Activated CD4-positive, alpha-beta T cell treated with anti-CD3 and anti-CD28 coated beads, Interleukin-2, amount 50 U/mL, for 4 hours (primary cell): ENCODE measurements at places on chromosomes 12 and 14.

GRCh38 chr12:130330685-130331084 is 7.0 kb upstream of the PIWIL1 start:
- DNase-seq: no peak

GRCh38 chr14:71833476-71833875 is 98.8 kb upstream of the RGS6 start:
- DNase-seq: no peak

- DNase-seq: no peak
These were observed 47.3 kb downstream of the ELK3 start for GRCh38 chr12:96241431-96241830.

GRCh38 chr12:24979329-24979728 is 30.4 kb upstream of the BCAT1 start:
- no peak for DNase-seq

GRCh38 chr12:51971679-51972421 is 20.4 kb downstream of the ACVR1B start:
- DNase-seq: no peak

- no peak for DNase-seq
These were observed 37.6 kb upstream of the ARHGAP5 start for GRCh38 chr14:32039401-32040030.

GRCh38 chr14:58131386-58131785 is 20.6 kb downstream of the ARMH4 start:
- DNase-seq: no peak

DNA sequence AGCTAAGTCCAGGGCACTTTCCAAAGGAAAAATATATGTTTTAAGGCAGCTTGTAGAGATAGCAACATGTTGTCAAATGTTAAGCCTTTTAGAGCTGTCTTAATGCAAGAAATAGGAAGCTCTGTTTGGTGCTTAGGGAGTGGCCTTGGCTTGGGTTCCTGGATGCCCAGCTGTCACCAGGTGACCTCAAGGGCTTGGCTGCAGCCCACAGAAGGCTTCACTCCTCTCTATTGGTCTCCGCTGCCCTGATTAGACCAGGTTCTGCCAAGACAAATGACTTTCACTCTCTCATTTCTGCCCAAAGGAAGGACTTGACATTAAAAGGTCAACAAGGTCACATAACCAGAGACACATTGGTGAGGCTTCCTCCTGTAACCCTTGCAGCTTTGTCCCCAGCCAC is 76.8 kb downstream of the WSCD2 start:
- no peak for DNase-seq

GRCh38 chr12:45773747-45774146 is 44.2 kb downstream of the ARID2 start:
- DNase-seq: no peak

GRCh38 chr14:31024577-31025366 is 677 bp upstream of the AP4S1 start:
- no peak for DNase-seq

- peak; percentile 64 for DNase-seq
These were observed 86.6 kb downstream of the KDM2B start for GRCh38 chr12:121494093-121494787.

DNA sequence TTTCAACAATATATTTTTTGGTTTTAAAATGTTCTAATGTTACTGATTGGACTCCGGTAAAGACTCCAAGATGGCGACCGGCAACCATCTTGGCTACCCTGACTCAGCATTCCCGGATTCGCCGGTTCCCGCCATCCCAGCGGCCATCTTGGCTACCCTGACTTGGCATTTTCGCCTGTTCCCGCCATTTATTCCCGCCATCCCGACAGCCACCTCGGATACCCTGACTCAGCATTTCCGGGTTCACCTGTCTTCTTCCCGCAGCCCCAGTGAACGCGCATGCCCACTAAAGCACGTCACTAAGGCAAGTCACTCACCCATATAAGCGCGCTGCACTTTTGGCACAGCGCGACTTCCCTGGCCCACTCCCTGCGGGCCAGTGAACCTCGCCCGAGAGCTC is 9.0 kb upstream of the LRFN5 start:
- DNase-seq: no peak

DNA sequence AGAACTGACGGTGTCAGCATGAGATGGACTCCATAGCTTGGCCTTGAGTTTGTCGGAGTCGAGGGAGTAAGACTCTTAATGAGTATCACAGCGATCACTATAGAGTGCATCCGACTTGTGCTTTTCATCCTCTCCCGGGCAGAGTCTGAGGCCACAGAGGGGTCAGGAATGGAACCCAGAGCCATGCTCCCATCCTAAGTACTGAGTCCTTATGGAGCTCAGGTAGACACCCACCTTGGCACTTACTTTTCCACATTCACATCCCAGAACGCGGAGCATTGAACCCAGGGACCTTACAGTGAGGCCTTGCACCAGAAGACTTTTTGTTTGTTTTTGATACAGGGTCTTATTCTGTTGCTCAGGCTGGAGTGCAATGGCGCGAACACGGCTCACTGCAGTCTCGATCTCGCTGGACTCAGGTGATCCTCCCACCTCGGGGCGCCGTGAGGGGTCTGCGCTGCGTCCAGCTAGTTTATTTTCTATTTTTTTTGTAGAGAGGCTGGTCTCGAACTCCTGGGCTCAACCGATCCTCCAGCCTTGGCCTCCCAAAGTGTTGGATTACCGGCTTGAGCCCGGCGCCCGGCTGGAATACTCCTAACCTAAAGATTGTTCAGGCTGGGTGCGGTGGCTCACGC is 719 bp upstream of the SRSF9 start:
- DNase-seq: no peak

DNA sequence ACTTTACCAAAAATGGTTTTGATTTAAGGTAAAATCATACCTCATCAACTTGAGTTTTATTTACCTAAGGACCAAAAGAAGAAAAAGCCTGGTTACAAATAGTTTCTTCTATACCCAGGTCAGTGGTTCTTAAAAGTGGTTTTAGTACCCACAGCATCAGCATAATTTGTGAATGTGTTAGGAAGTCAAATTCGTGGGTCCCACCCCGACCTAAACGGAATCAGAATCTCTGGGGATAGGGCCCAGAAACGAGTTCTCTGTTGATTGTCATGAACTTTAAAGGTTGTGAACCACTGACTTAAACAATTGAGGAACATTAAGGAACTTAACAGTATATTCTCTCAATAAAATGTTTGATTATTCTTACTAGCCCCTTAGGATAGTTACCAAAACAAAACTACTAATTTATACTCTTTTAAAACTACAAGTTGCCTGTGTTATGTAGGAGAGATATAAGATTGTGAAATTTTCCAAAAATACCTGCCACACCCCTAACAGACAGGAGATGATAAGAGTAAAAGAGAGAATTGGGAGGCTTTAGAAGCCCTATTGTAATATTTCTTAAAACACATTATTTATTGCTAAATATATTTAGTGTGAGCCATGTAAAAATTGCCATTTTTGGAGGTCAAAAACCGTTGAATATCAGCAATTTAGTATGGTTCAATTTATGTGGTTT is 669 bp upstream of the SLC25A21 start:
- no peak for DNase-seq

DNA sequence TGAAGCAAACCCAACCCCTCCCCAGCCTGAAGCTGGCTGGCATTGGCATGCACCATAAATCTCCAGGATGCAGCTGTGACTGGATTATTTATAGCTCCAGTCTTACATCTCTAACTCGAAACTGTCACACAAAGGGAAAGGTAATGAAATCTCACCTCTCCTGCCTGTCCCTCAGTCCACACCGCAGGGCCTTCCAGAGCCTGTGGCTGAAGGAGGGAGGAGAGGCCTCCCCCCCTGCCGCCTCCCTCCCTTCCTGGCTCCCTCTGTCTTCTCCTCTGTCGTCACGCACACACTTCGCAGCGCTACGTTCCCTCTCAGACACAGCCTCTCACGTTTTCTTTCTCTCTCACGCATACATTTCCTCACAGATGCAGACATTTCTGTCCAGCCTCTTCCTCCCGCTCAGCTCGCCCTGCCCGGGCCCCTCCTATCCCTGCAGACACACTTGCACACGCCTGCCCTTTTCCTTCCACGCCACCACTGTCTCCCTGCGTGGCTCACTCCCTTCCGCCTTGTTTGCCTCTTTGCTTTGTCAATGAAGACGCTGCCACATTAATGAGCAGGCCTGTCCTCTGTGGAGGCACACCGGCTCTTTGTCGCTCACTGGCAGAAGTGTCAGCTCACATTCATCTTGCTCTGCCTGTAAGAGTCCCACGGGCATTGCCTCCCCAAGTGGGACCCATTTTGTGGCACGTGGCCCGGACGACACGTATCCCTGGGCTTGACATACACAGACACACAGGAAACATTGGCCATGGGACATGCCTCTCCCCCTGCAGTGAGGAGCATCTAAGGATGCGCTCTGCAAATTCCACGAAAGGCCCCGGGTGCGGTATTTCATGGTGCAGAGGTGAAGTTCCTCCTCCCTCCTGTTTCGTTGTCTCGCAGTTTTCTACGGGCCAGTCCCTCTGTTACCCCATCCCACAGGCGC is 27.9 kb downstream of the IRF2BPL start:
- no peak for DNase-seq

- no peak for DNase-seq
These were observed 5.6 kb upstream of the JAG2 start for GRCh38 chr14:105173901-105174894.

- DNase-seq: no peak
These were observed 194.5 kb upstream of the CNOT2 start for GRCh38 chr12:70048521-70049250.

DNA sequence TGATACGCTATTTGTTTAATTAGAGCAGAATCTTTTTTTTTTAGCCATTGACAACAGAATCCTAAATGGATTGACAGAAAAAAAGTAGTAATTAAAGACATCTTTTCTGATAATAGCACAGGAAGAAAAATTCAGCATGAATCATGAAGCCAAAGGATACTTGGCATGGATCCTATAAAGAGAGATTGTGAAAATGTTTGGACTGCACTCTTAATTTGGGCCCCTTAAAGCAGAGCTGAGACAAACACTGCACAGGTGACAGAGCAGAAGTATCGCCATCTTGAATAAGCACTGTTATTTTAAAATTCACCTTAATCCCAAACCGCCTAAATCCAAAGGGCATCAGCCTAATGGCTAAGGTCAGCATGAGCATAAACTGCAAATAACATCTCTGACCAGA is 48.8 kb upstream of the SEL1L start:
- no peak for DNase-seq

GRCh38 chr12:67666605-67667004 is 18.1 kb downstream of the DYRK2 start:
- DNase-seq: no peak

DNA sequence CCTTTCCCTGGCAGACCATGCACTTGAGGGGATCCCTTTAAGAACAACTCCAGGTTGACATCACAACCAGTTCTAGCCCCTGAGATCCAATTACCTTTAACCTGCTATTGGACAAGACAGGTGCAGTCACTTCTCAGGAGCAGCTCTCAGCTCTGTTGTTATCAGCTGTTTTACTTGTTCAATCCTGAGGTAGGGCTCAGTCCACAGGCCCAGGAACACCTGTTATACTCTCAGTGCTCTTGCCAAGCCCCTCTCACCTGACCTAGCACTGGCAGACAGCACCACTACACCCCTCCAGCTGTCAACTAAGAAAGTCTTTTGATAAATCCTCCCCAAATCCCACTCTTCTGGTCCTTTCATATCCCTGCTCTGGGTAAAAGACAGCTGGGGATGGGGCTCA is 163.9 kb upstream of the TMTC2 start:
- no peak for DNase-seq

DNA sequence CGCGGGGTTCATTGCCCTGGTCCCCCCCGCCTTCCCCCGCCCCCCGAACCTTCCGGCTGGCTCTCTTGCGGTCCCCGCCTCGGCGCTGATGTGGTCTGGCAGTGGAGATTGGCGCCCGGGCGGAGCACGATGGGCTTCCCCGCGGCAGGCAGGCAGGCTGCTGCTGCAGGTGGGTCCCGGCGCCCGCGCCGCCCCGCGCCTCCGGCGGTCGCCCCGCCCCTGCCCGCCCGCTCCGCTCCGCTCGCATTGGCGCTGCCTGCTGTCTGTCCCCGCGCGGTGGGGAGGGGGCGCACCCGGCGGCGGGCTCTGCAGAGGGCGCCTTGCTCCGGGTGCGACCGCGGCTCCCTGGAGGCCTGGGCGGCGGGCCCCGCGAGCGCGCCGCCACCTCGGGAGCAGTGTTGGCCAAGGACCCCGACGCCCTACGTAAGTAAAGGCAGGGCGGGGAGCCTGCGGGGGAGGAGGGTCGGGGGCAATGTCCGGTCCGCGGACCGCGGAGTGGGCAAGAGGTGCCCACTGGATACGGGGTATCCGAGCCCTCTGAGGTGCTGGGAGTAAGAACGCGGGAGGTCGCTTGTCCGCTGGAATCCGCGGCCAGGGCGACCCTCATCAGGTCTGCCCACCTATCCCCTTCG is at the start of gene AKAP5:
AKAP5 (plus strand) TSS at position 309 of the 632 bp plus-strand sequence. CDS start 2,896 bp downstream, outside the sequence.
- peak; percentile 50 for DNase-seq

DNA sequence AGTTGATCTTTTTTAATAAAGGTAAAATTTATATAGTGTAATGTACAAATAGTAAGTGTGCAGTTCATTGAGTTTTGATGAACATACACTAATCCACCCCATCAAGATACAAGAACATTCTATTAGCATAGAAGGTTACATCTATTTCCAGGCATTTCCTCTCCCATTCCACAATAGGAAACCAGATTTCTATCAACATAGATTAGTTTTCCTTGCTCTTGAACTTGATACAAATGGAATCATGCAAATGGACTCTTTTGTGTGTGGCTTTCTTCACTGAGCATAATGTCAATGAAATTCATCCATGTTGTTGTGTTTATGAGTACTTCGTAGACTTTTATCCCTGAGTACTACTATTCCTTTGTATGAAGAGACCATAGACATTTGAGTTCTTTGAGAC is 10.8 kb downstream of the STYX start:
- no peak for DNase-seq

DNA sequence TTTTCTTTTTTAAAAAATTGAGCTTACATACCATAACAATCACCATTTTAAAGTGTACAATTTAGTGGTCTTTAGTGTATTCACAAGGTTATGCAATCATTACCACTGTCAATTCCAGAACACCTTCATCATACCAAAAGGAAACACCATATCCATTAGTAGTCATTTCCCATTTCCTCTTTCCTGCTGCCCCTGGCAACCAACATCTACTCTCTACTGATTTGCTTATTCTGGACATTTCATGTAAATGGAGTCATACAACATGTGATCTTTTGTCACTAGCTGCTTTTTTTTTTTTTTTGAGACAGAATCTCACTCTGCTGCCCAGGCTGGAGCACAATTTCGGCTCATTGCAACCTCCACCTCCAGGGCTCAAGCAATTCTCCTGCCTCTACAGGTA is 66.8 kb upstream of the CFL2 start:
- DNase-seq: no peak

DNA sequence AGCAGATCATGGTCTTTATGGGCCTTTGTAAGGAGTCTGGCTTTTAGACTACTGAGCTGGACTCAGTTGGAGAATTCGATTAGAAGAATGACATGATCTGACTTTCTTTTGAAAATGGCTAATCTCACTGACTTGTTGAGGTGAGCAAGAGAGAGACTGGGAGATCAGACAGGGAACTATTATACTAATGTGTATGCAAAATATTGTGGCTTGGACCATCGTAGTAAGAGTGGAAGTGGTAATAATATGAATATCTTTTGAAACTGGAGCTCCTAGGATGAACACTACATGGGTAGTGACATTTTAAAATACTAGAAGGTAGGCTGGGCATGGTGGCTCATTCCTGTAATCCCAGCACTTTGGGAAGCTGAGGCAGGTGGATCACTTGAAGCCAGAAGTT is 56.2 kb upstream of the CCT2 start:
- no peak for DNase-seq
